T-helper 22 cell (primary cell): ENCODE measurements at places on chromosomes 1 and 21.

GRCh38 chr1:119323216-119323982 is 45.2 kb upstream of the HAO2 start:
- no peak for DNase-seq

DNA sequence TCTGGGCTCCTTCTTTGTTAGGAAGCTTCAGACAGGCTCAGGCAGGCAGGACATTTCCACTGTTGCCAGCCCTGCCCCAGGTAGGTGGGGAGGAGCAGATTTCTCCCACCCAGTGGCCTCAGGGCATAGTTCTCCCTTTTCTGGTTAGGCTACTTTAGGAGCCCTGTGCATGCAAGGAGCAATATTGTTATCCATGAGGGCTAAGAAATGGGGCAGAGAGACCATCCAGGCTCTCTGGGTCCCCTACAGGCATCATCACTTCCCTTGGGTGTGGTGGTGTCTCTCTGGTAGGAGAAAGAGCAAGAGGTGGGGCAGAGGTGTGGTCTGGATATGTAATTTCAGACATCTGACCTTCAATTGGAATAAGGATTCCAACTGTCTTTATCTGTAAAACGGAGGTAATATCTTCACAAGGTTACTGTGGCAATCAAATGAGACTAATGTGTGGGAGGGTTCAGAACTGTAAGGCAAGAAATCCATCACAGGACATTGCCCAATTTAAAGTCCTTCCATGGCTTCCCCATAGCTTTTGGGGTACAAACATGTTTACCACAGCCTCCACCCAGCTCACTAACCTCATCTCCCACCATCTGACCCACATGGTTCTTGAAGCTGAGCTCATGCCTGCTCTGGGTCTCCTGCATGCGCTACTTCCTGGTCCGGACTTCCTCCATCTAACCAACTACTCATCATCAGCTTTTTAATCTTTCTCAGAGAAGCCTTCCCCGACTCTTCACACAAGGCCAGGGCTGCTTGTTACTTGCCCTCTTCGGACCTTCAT is 26.1 kb downstream of the PCAT6 start:
- no peak for DNase-seq

DNA sequence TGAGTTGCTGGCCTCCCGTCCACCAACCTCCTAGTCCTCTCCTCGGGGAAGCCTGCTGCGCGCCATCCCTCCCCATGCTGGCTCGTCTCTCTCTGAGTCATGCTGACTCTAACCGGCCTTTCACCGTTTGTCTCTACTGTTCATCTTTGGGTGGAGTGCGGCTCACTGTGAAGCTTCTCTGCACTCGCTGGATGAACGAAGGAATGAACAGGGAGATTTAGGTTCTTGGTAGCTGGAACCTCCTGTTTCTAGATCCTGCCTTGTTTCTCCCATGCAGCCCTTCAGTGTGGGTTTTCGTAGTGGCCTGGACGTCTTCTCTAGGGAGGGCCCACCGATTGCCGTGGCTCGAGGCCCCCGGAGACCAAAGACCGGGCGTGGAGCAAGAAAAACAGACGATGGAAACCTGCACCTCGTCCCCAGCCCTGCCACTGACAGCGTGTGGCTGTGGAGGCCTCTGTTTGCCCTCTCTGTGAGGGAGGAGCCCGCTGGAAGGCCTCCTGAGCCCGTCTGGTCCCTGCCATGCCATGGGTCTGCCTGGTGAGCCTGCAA is 227.6 kb upstream of the C1orf174 start:
- no peak for DNase-seq

DNA sequence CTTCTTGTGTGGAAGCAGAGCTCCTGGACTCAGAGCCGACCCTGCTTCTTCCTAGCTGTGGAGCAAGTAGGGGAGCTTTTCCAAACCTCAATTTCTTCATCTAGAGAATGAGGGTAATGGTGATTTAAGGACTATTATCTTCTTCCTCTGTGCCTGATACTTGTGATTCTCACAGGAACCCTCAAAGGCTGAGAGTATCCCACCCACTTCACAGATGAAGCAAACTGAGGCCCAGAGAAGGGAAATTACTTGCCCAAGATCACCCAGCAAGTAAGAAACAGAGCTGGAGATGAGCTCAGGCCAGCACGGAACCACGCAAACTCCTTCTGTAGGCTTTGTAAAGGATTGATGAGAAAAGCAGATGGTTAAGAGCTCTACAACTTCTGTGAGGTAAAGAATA is 15.1 kb upstream of the SLC2A1 start:
- DNase-seq: no peak

- DNase-seq: no peak
These were observed 51.2 kb upstream of the EDN2 start for GRCh38 chr1:41535716-41536115.

- DNase-seq: no peak
These were observed 245.7 kb downstream of the TOMM20 start for GRCh38 chr1:234882898-234883297.

- no peak for DNase-seq
These were observed 1.4 kb upstream of the CFH start for GRCh38 chr1:196650403-196650802.

GRCh38 chr1:190416239-190416638 is 61.4 kb downstream of the BRINP3 start:
- no peak for DNase-seq

GRCh38 chr1:78640462-78640861 is 9.2 kb upstream of the IFI44 start:
- DNase-seq: no peak

DNA sequence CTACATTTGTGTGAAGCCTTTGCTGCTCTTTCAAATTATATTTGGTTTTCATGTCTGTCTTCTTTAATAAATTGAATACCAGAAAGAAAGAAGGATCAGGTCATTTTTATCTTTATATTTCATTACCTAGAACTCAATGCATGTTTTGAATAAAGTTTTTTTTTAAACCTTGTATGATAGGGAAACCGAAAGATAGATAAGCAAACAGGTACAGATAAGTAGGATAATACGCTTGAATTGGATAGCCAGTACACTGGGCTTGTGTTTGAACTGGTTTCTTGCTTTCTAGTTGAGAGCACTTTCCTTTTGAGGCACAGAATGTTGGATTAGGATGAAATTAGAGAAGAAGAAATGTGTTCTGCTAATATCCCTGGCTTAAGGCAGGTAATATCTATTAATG is 46.9 kb downstream of the PKN2 start:
- no peak for DNase-seq

DNA sequence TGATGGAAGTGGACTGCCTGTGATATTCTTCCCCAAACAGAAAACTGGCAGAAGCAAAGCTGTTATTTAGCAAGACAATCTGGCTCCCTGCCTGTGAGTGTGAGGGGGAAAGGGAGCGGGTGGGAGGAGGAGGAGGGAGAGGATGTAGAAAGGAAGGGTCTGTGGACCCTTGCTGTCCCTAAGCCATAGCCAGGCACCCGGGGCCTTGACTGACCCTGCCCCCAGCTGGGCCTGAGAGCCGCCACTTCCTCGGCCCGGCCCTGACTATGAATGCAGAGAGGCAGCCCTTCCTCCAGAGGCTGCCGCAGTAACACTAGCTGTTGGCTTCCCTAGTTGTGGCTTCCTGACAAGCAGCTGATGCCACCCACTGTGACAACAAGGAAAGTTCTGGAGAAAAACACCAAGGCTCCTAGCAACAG is 13.9 kb downstream of the PLA2G2F start:
- no peak for DNase-seq

GRCh38 chr1:36771660-36772284 is 262.5 kb downstream of the GRIK3 start:
- DNase-seq: no peak

DNA sequence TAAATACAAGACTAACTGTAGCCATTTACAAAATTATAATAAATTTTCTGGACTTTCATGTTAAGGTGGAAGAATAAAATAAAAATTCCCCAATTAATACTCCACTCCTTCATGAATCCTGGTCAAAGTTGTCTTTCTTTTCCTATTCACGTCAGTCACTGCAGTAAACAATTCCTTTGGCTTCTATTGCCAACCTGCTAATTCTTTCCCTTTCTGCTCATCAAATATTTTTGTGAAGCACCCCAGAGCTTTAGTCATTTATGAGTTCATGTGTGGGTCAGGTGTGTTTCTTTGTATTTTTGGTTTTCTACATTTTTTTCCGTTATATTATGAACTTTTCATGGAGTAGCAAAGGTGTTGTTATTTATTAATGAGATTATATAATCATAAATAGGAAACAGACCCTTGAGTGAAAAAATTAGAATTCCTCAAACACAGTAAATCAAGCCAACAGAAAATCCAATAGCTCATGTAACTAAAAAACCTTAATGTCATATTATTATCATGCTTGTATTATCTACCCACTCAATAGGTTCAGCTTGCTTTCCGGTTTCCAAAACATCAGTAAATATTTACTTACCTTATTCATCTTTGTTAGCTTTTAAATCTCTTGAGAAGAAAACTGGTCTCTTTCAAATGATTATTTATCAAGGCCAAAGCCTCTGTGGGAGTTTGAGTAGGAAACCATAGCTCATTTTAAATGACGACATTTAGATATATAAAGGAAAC is 29.6 kb upstream of the PLA2G4A start:
- DNase-seq: no peak

- no peak for DNase-seq
These were observed 24.5 kb downstream of the PROK1 start for GRCh38 chr1:110475362-110476027.

DNA sequence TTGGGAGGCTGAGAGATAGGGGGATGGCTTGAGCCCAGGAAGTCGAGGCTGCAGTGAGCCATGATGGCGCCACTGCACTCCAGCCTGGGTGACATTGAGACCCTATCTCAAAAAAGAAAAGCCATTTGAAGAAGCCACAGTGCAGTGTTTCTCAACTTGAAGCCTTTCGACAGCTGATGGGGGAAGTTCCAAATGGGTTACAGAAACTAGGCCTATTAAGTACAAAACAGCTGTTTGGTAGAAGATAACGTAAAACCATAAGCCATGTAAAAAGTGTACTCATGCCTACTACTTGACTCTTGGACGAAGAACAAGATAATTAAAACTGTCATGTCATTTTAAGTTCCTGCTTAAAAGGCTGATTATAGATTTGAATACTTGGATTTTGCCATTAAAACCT is 16.6 kb downstream of the COPA start:
- no peak for DNase-seq

- DNase-seq: no peak
These were observed 83.8 kb upstream of the ETS2 start for GRCh38 chr21:38721958-38722357.

GRCh38 chr1:229843627-229844238 is 217.7 kb downstream of the URB2 start:
- no peak for DNase-seq

DNA sequence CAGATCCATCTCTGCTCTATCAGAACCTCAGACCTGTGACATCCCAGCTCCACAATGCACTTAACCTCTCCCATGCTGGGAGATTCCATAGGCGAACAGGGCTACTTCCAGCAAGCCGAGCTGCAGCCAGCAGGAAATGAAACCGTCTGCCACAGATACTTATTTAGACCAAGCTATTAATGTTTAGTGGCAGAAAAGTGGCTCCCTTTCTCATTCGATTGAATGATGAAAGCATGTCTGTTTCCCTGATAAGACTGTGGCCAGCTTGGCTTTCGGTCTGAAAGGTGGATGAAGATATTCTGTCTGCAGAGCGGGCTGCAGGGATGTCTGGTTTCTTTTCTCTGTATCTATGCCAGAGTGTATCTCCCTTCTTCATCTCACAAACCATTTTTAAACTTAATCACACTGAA is 146.4 kb downstream of the GREM2 start:
- DNase-seq: no peak

GRCh38 chr1:67476906-67477305 is 46.7 kb upstream of the SERBP1 start:
- DNase-seq: no peak

GRCh38 chr1:214990619-214991018 is 91.9 kb upstream of the KCNK2 start:
- no peak for DNase-seq

- DNase-seq: no peak
These were observed 160.5 kb downstream of the LRRC7 start for GRCh38 chr1:69728206-69728605.

DNA sequence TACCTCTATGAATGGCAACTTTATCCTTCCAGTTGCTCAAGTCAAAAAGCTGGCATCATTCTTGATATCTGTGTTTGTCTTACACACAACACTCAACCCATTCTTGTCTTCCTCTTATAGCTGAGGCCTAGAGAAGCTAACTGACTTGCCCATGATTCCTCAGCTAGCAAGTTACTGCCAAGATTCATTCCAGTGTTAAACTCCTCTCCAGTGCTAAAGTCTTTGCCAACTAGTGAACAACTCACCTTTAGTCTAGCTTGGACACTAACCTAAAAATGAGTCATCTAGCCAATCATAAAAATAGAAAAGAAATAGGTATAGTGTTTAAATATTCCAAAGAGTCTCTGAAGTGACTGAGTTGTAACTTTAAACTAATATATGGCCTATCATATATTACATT is 45.6 kb upstream of the RGS2 start:
- DNase-seq: no peak

DNA sequence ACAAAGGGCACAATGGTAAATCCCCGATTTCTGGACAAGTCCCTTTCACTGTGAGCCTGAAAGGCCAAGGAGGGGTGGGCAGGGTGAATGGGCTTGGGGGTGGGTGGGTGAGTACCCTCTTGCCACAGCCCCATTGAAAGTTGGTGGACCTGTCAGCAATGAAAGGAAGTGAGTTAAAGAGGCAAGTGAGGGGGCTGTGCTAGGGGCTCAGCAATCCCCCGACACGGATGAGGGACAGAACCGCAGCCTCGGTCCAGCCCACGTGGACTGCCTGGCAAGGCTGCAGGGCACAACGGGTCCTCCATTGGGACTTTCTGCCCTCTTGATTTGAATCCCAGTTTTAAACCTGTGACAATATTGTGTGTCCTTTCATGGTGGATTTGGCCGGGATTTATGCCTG is 255.3 kb downstream of the FOXD2 start:
- no peak for DNase-seq

DNA sequence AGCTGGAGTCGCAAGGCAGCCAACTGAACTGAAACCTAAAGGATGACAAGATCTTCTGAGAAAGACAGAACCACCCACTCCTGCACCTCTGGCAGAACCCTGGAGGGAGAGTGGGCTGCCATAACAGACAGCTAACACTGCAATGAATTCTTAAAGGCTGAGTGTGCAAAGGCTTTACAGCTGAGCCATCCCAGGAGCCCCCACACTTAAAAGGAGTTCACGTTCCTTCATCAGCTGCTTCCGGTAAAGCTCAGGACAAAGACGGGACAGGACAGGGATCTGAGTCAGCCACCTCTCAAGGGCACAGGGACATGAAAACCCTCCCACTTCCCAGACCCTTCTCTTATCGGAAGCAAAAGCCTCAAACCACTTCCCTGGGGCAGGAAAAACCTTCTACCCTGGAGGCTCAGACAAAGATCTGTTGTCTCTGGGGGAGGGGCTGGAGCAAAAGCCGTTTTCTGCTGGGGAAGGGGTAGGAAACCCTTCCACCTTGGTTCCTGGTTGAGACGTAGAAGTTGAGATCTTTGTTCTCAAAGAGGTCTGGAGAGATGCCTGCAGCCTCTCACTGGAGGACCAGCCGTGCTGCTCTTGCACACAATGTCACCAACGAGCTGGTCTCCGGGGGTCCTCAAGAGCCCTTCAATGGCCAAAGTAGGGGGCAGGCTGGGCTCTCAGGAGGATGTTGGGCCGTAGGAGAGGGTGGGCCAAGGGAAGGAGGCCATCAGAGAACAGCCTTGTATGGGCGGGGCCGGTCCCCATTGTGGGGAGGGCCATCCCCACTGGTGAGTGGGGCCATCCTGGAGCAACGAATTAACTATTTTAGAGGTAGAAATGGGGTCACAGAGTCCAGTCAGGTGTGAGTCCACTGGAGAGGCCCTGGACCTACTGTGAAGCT is 452.4 kb downstream of the PTPRU start:
- DNase-seq: no peak

GRCh38 chr1:19436716-19437476 is 48.4 kb downstream of the CAPZB start:
- DNase-seq: no peak
